ENCODE measurements at places on chromosomes 1 and 21. TPM values are rescaled to one million over a fixed set of nuclear protein-coding genes. Genes with fewer than 3 reads are reported as not detected.

DNA sequence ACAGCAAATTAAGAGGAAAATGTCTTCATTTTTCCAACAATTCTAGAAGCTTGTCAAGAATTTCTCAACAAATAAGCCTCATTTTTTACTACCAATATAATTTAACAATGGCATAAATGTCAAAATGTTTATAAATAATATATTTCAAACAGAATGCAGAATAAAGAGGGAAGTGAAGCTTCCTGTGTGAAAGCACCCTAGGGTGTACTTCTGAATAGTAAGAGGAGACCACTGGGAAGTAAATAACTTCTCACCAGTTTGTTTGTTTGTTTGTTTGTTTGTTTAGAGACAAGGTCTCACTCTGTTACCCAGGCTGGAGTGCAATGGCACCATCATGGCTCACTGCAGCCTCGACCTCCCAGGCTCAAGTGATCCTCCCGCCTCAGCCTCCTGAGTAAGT is 244.3 kb downstream of the SLC45A1 start:
- peaks cover 10% of the 10 kb centered on the region for H3K4me1 ChIP-seq
- no peaks in the 10 kb centered on the region for H3K27me3 ChIP-seq
- H3K27ac ChIP-seq: no peak overlapping the region
- no peak overlapping the region for H3K4me3 ChIP-seq
- no peaks in the 10 kb centered on the region for H3K36me3 ChIP-seq
- DNase-seq: no peak

- H3K36me3 ChIP-seq: no peaks in the 10 kb centered on the region
- peaks cover 3% of the 10 kb centered on the region for H3K4me1 ChIP-seq
- peaks cover 43% of the 10 kb centered on the region for H3K27me3 ChIP-seq
- peak overlapping the region; percentile 51 for H3K4me3 ChIP-seq
- DNase-seq: no peak
- no peak overlapping the region for H3K27ac ChIP-seq
These were observed 1.5 kb downstream of the PROX1 start for GRCh38 chr1:213989002-213989855.

DNA sequence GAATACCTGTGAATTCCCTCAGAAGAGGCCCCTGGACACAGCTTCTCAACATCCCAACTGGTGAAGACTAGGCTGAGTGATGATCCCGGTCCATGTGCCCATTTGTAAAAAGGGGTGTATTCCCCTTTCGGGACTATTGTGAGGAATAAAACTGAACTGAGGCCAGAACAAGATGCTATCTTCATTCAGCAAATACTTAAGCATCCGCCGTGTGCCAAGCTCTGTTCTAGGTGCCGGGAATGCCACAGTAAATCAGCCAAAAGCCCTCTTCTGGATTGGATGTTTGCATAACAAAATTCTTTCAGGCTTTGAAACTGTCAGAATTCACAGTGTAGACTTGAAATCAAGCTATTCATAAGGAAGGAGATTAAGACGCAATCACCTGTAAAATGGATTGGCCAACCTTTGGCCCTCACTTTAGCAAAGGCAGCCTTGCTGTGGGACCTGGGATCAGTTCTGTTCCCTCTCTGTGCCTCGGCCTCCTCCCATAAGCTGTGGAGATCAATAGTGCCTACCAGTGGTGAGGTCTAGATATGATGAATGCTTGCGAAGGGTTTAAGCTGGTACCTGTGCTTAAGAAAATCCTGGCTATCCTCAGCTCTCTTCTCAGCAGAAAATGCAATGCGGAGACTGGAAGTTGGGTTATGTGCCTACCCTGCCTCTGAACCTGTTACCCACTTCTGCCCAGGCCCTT is 1.8 kb downstream of the ALPL start:
- H3K27ac ChIP-seq: peak overlapping the region; percentile 60
- H3K36me3 ChIP-seq: no peaks in the 10 kb centered on the region

DNA sequence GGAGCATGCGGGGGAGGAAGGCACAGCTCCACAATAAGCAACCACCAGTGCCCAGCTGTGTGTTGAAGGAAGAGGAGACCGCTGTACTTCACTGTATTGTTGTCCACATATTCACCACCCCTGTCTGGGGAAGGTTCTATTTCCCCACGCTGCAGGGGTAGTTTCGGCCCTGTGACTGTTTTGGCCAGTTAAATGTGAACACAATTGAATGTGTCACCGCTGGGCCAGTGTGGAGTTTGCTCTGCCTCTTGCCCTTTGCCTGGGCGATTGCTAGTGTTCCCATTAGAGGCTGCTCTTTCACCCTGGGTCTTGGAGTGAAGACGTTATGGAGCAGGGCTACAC is 32.6 kb downstream of the UBE4B start:
- no peaks in the 10 kb centered on the region for H3K36me3 ChIP-seq
- no peaks in the 10 kb centered on the region for H3K27me3 ChIP-seq
- peaks cover 14% of the 10 kb centered on the region for H3K4me1 ChIP-seq
- no peak overlapping the region for H3K4me3 ChIP-seq

AGT gene
- under 0.01 TPM for total RNA-seq

DNA sequence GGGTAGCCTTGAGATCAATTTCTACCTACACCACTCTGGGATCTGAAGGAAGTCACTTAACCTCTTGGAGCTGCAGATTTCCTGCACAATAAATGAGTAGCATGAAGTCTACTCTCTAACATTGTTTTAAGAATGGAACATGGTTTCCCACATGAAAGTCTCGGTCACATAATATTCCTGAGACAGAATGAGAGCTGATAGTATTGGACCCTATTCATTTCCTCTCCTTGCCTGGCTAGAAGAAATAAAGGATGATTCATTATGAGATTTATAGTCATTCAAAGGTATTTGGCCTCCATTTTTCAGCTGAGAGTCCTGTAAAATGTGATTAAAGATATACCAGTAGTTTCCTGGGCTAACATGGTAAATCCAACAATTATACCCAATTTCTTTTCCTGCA is 56.7 kb downstream of the ARHGAP29 start:
- H3K27me3 ChIP-seq: no peaks in the 10 kb centered on the region
- no peak overlapping the region for H3K4me3 ChIP-seq
- DNase-seq: peak; percentile 16

- H3K36me3 ChIP-seq: no peaks in the 10 kb centered on the region
- H3K27ac ChIP-seq: no peak overlapping the region
- H3K4me3 ChIP-seq: no peak overlapping the region
- no peak for DNase-seq
- peaks cover 13% of the 10 kb centered on the region for H3K4me1 ChIP-seq
- H3K27me3 ChIP-seq: no peaks in the 10 kb centered on the region
These were observed 62.6 kb downstream of the MAP3K7CL start for GRCh38 chr21:29193072-29193471.

DNA sequence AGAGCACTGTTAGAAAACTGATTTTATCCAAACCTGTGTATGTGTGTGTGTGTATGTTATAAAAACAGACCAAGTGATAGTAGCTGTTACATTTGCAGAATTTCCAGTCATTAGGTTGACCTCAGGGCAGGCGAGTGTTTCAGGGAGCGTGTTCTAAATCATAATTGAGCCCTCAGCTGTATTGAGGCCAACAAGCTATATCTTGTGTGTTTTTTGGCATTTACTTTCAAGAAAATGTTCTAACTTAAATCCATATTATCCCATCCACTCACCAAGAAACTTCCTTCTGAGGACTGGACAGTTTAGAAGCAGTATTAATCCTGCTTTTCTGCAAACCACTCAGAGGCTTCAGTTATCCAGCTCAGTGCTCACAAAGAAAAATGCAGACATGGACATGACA is 12.0 kb downstream of the DDAH1 start:
- no peak overlapping the region for H3K4me3 ChIP-seq
- DNase-seq: no peak
- no peak overlapping the region for H3K27ac ChIP-seq
- peaks cover 14% of the 10 kb centered on the region for H3K4me1 ChIP-seq
- no peaks in the 10 kb centered on the region for H3K27me3 ChIP-seq

SLC30A10 gene
- total RNA-seq: not detected

RABGGTB gene
- total RNA-seq: 48.2 TPM

GRCh38 chr1:96878640-96879039 is 157.1 kb downstream of the PTBP2 start:
- no peak overlapping the region for H3K27ac ChIP-seq
- no peaks in the 10 kb centered on the region for H3K36me3 ChIP-seq

- H3K4me3 ChIP-seq: no peak overlapping the region
- H3K36me3 ChIP-seq: no peaks in the 10 kb centered on the region
- no peak overlapping the region for H3K27ac ChIP-seq
- DNase-seq: no peak
- no peaks in the 10 kb centered on the region for H3K27me3 ChIP-seq
These were observed 45.3 kb downstream of the B3GALT5 start for GRCh38 chr21:39658066-39658465.

UTS2 gene
- not detected for total RNA-seq

C1orf141 gene
- total RNA-seq: not detected

- no peak overlapping the region for H3K27ac ChIP-seq
- H3K4me3 ChIP-seq: no peak overlapping the region
- no peak for DNase-seq
- H3K27me3 ChIP-seq: no peaks in the 10 kb centered on the region
These were observed 14.9 kb downstream of the NTPCR start for GRCh38 chr1:232965124-232965911.

DNA sequence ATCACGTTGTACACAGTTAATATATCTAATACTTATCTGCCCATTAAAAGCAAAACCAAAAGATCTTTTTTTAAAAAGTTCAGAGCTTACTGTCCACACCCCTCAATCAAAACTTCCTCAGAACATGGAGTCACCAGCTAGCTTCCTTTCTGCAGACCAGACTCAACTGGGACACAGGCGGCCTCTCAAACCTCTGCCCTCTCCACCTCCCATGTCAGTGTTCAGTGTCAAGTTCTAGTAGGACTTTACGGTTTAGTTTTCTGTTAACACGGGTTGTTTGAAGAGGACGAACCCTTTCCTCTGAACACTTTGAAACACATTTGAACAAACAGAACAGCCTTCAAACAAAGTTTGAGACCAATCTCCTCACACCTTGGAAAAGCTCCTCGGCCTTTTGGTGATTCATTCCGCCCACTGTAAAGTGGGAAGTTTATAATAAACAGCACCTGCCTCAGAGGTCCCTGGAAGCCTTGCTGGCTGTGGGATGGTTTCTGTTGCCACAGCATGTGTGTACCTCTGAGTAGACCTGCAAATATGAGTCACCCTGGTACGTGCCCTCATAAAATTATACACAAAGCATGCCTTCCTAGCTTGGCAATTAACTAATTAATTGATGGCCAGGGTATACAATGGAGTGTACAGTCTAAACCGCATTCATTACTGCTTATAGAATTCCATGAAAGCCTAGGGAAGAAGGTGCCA is 48.4 kb upstream of the SIPA1L2 start:
- H3K4me1 ChIP-seq: peaks cover 3% of the 10 kb centered on the region
- no peak overlapping the region for H3K27ac ChIP-seq
- H3K27me3 ChIP-seq: no peaks in the 10 kb centered on the region
- H3K36me3 ChIP-seq: no peaks in the 10 kb centered on the region

- H3K4me1 ChIP-seq: peaks cover 15% of the 10 kb centered on the region
- peak overlapping the region; percentile 82 for H3K27ac ChIP-seq
- no peaks in the 10 kb centered on the region for H3K27me3 ChIP-seq
- no peak overlapping the region for H3K4me3 ChIP-seq
- peak; percentile 79 for DNase-seq
These were observed 12.0 kb downstream of the SLC35D1 start for GRCh38 chr1:67041841-67042503.

DNA sequence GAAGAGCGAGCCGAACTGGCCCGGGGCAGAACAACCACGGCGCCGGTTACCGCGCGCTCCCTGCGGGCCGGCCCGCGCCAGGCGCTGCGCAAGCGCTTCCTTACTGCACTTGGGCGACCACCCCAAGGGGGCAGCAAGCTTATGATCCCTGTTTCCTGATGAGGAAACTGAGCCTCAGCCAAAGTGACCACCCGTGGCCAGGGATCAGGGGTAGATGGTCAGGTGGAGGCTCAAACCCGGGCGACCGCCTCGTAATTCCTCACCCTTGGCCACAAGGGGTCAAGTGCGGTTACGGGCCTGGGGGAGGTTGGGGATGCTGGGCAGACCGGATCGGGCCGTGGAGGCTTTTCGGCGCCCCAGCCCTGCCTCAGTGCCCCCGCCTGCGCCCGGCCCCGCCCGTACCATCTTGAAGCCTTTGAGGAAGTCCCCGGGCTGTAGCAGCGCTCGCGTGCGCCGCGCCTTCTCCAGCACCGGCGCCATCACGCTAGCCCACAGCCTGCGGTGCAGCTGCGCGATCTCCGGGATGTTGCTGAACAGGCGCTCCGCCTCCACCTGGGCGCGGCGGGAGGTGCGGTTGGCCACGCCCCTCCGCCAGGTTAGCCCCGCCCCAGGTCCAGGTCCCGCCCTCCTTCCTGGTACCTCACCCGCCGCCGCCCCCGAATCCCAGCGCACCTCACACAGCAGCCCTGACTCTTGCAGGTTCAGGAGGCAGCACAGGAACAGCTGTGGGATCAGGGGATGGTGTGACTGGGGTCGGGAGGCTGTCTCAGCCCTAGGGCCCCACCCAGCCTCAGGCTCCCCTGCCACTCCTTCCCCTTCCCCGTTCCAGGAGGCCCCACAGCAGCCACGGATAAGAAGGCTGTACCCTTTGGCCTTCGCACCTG is 5.4 kb upstream of the TNFRSF25 start:
- no peak overlapping the region for H3K4me3 ChIP-seq
- no peak overlapping the region for H3K27ac ChIP-seq
- no peaks in the 10 kb centered on the region for H3K4me1 ChIP-seq

CHI3L1 gene
- total RNA-seq: 0.28 TPM

- no peak overlapping the region for H3K4me3 ChIP-seq
- DNase-seq: peak; percentile 93
- peaks cover 24% of the 10 kb centered on the region for H3K4me1 ChIP-seq
- H3K36me3 ChIP-seq: peaks cover 2% of the 10 kb centered on the region
- H3K27ac ChIP-seq: no peak overlapping the region
These were observed 55.9 kb downstream of the BCAR3 start for GRCh38 chr1:93625582-93626327.

KAZN gene
- 5.6 TPM for total RNA-seq

- H3K36me3 ChIP-seq: no peaks in the 10 kb centered on the region
- H3K4me1 ChIP-seq: peaks cover 31% of the 10 kb centered on the region
- peak overlapping the region; percentile 20 for H3K27ac ChIP-seq
- DNase-seq: peak; percentile 28
These were observed 160.2 kb downstream of the PSMG1 start for GRCh38 chr21:39022863-39023693.

TMEM125 gene
- total RNA-seq: under 0.01 TPM
